ENCODE measurements at places on chromosomes 7 and 10.

DNA sequence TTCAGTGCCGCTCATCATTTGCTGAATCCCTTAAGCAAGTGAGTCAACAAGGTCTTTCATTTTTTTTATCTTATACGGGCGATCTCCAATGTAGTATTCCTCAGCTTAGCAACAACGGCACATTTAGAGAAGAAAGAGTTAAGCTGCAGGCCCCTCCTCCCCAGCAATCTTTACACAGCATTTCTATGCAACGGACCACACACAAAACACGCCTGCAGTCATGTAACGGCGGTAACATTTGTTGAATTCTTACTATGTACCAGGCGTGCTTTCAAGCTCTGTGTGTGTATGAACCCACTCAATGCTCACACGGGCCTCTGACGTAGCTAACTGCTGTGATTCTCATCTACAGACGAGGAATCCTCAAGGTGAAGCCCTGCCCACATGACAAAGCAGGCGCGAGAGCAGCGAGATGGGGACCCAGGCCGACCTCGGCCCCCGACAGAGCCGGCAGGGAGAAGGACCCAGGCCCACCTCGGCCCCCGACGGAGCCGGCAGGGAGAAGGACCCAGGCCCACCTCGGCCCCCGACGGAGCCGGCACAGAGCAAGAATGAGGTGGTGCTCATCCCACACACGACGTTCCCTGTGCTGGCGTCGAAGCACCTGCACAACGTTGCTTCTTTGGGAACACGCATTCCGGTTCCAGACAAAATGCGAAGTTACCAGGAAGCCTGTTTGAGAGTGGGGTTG lies 240.7 kb downstream of the ZMYND11 start:
- DNase-seq = no peak

- DNase-seq = no peak
Observed at GRCh38 chr7:29527505-29528108, 36.0 kb upstream of the PRR15 start.

DNA sequence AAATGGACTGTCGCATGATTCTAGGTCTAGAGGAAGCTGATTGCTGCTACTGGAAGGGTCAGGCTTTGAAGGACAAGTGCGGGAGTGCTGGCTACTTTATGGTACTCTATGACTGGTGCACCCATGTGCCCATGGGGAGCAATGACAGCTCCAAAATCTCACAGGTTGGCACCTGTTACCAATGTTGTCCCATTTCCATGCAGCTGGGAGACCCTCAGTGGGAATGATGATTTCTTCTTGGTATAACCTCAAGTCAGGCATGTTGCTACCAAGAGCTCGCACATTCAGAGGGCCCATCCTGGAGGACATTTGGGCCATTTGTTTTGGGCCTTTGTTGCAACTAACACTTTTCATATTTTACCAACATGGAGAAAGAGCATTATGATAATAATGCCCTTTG lies 174.4 kb downstream of the PRKCQ start:
- DNase-seq = no peak

GRCh38 chr10:26479766-26480492 lies 41.8 kb downstream of the APBB1IP start:
- DNase-seq = no peak

- DNase-seq = no peak
Observed at GRCh38 chr7:31251441-31251840, 89.1 kb downstream of the NEUROD6 start.

GRCh38 chr10:46525177-46525823 lies 31.2 kb downstream of the GPRIN2 start:
- DNase-seq = no peak

GRCh38 chr10:100315615-100316014 lies 14.4 kb downstream of the PKD2L1 start:
- no peak for DNase-seq

- no peak for DNase-seq
Observed at GRCh38 chr10:116766837-116767634, 24.7 kb upstream of the HSPA12A start.

GRCh38 chr10:6912424-6912823 lies 332.3 kb upstream of the PRKCQ start:
- DNase-seq = peak; percentile 72

DNA sequence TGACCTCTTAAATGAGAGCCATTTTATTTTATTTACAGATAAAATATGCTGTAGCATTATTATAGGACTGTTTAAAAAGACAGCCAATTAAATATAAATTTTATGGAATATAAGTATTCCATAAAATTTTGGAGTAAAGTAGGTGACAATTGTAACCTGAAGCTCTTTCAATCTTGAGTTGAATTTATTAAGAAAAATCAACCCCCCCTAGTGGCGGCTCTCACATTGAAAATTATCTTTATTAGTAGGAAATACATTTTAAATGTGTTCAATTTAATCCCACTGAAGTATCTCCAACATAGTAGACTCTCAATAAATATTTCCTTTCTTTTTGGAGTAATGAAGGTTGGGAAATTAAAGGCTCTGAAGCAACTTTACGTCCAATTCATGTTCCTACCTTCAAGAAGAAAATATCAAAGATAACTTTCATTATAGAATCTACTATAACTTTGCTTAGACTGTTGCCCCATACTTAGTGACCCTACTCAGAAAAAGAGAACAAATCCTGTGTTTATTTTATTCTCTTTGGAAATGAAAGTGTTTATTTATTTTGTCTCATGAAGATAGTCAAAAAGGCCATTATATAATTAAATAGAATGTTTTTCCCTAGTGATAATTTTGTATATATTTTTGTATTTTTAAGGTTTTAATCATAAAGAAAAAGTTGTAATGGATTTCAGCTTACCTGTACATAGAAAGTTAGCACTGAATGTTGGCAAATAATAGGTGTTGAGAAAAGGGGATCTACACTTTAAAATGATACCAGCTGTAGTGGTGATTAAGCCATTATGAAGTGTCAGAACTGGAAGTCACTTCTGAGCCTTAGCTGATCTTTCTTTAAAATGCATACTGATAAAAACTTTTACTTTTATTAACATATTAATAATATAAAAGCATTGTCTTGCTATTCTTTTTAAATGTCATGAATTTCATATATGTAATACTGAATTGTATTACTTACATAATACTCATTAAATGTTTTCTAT lies 3.3 kb downstream of the AHR start:
- peak; percentile 43 for DNase-seq

GRCh38 chr10:128377988-128378387 lies 251.8 kb upstream of the MKI67 start:
- no peak for DNase-seq

DNA sequence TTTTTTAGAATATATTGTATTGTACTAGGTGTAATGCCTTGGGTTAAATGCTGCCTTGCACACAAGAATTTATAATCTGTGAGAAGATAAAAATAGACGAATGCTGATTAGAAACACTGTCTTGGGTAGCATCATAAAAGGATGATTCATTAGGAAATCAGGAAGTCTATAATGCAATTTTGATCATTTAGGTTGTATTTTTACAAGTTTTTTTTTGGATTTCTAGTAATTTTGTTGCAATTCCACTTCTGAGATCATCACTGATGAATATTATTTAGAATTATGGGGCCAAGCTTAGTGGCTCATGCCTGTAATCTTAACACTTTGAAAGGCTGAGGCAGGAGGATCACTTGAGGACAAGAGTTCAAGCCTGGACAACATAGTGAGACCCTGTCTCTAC lies 29.6 kb downstream of the WBP1L start:
- no peak for DNase-seq

- no peak for DNase-seq
Observed at GRCh38 chr10:10975647-10976046, 42.0 kb upstream of the CELF2 start.

DNA sequence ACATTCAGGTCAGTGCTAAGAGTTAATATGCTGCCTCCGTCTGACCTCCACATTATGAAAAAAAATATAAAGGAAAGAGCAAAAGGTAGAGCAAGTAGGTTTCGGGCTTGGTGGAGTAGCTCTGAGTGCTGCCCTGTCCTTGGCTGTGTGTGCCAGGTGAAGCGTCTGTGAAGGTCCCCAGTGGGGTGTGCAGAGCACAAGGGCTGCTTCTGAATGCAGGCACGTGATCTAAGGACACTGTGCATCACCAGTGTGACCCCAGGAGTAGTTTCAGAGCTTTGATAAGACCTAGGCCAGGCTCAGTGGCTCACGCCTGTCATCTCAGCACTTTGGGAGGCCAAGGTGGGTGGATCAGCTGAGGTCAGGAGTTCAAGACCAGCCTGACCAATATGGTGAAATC lies 36.0 kb downstream of the KLF6 start:
- DNase-seq = no peak

DNA sequence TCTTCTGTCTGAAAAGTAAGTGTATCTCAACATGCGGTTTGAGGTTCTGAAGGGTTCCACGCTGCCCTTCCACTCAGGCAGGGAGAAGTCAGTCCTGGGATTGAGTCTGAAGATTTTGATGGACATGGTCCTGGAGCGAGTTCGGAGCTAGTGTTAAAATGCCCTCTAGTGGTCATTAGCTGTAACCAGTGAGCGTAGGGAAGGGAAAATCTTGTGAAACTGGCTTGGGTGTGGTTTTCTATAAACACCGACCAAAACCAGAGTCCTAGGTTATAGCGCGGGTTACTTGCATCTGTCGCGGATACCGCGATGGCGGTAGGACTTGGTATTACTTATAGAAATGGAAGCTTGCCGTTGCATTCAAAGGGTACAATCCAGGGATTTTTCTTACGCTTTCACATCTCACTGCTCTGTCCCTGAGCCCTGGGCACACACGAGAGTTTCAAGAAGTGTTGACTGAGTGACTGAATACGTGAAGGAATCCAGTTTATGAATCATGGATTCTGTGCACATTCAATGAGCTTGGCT lies 348.2 kb upstream of the C7orf33 start:
- DNase-seq = peak; percentile 90

GRCh38 chr7:15781944-15782343 lies 95.5 kb upstream of the MEOX2 start:
- DNase-seq = no peak

- no peak for DNase-seq
Observed at GRCh38 chr7:15692501-15693020, 6.1 kb upstream of the MEOX2 start.

DNA sequence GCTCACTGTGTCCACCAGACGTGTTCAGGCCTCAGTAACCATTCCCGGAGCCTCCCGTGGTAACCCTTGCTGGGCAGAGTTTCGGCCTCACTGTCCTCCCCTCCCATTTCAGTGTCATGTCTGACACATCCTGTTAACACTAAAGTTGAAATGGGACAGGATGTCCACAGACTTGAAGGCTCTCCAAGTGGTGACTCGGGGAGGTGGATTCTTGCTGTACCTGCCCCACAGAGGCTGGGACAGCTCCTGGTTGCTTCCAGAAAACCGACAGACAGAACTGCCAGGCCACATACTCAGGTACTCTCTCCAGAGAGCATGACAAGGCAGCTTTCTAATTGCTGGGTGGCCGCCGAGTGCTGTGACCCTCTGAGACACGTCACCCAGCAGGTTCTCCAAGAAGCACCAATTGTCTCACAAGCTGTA lies 17.9 kb upstream of the CYTH3 start:
- no peak for DNase-seq

DNA sequence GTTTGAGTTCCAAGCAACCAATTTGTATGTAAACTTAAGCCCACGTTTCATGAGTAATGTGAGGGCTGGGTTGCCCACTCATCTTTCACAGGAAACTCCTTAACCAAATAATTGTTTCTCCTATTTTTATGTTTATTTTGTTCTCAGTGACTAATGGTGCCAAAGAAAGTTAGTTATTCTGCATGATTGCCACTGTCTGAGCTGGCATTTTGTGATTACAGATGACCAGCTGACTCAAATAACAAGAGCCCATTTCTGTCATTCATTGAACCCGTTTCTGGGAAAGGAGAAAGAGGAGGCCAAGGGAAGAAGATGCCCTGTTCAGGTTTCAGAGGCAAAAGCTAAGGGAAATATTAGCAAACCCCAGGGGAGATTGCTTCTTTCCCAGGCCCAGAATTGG lies 186.9 kb upstream of the MYO3A start:
- DNase-seq = no peak

- no peak for DNase-seq
Observed at GRCh38 chr10:117501460-117502035, 41.0 kb upstream of the EMX2 start.

DNA sequence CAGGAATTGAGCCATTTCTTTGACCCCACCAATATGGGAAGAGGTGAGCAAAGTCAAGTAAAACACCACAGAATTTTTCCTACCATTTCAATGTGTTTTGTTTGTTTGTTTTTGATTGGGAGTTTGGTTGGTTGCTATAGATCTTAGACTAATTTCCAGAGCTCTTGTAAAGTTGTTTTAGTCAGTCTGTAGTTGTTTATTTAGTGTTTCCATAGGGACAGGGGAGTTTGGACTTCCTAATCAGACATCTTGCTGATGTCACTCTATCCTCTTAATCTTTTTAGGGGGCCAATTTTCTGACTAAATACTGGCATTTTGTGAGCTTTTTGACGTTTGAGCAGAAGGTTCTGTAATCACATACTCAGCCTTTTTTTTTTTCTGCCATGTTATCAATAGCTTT lies 266.9 kb downstream of the ABCA13 start:
- no peak for DNase-seq

DNA sequence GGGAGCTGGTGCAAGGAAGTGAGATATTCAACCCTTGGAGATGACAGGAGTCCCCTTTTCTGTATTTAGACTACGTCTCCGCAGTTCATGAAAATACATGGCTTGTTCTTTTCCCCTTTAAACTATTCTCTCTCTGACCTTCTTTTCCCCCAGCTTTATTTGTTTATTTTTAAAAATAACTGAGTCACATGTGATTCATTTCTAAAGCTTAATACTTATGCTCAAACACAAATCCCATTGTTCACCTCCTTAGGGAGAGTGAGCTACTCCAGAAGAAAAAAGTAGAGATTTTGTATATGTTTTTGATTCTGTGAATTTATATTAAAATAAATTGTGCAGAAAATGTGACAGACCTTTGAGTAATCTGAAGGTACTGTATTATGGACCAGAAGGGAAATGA lies 35.9 kb upstream of the FZD1 start:
- DNase-seq = no peak

- DNase-seq = peak; percentile 72
Observed at GRCh38 chr7:23277359-23277989, 21.7 kb upstream of the MALSU1 start.

GRCh38 chr10:94521276-94522250 lies 24.0 kb upstream of the HELLS start:
- DNase-seq = no peak

DNA sequence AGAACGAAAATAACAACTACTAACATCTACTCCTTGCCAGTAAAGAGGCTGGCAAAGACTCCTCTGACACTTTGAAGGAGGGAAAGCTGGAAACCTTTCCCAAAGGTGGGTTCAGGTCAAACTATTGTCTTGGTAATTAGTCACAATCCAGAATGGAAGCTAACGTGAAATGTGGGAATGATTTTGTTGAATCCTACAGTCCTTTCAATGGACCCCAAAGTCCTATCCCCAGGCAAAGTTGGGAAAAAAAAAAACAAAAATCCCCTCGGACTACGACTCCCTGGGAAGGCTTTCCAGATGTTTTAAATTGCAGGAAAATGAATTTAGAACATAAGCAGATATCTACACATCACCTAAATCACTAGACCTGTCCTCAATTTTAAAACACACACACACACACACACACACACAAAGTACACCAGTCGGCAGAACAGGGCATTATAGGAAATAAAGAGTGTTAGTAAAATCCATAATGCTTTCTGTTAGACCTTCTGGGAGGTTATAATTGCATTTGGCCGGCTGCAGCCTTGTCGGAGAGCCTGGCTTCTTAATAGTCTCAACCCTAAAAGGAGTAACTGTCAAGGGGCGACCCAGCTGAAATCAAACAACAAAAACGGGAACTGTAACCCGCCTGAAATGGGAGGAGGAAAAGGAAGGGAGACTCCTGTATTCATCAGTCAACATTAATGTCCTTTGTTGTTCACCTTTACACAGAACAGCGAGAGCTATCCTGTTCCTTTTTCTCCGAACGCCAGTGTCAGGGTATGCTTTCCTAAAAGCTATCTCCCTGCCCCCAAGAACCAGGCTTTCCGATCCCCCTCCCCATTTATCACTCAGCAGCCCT lies 1.5 kb downstream of the DOCK4 start:
- peak; percentile 55 for DNase-seq
